ENCODE measurements at places on chromosomes 5 and 9.

DNA sequence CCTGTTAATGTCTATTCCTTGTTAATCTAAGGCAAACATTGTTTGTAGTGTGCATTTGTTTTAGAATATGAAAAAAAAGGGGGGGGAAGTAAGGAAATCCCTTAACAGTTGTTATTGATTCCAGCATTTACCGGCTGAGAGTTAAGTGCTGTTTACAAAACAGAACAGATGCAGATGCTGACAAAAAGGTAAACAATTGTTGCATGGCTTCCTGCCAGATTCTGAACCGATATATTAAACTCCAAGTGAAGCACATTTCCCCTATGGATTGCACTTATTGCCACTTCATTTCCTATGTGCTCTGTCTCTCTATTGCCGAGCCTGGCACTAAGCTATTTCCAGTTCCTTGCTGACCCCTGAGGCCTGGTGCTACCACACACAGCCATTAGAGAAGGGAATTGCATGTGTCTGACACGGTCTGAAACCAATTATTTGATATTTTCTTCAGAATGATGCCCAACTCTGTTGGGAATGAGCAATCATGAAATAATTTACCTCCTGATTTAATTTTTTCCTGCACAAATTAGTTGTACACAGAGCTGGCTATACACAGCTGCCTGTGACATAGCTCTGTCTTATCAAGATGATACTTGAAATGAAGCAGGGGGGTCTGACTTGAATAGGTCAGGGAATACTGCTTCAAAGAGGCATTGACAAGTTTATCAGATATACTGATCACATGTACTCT, 109.8 kb downstream of the KIAA0825 start:
- no peak for DNase-seq

GRCh38 chr5:20949636-20950035, 961.6 kb upstream of the CDH18 start:
- DNase-seq, result no peak

- no peak for DNase-seq
These were observed 12.1 kb downstream of the TTLL11 start for GRCh38 chr9:122080986-122081385.

DNA sequence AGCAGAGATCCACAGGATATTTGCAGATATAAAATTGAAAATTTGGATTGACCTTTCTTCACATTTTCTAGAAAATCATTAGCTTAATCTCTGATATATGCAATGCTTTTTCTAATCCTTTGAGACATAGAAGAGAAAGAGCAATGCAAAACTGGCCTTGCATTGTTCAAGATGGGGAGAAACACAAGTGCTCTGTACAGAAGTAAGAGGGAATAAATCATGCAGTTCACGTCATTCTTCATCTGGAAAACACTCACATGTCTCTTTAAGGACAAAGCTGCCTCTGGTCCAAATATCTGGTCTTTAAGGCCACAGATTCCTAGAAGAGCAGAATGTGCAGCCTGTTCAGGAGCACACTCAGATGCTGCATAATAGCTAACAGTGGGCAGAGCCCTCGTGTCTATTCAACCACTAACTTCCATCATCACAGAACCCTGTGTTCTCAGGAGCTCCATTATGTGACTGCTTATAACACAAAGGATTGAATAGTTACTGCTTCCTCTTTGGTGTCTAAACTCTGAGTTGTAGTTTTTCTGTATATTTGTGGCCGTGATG, 277.5 kb downstream of the PLK2 start:
- DNase-seq, result peak; percentile 18

DNA sequence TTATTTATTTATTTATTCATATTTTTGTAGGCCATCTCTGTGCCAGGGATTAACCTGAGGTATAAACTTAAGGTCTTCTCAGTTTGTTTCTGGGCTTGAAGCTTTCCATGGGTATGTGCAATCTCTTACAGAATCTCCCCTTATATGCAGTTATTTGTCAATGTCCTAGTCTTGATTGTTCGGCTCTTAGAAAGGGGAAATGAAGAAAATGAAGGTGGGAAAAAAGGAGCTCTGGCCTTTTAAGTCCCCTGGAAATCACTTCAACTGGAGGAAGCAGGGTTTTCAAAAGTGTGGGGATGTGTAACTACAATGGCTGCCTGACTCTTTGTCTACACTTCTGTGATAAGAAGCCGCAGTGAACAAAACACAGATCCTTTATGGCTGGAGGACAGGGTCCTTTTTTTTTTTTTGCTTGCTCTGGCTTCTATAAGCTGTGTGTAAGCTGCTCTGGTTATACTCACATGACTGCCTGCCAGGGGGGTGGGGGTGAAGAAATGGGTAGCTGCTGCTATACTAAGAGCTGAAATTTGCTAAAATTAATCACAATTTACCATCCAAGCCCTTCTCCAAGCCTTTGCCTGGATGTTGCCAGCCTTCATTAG, 33.7 kb downstream of the CENPP start:
- peak; percentile 63 for DNase-seq

DNA sequence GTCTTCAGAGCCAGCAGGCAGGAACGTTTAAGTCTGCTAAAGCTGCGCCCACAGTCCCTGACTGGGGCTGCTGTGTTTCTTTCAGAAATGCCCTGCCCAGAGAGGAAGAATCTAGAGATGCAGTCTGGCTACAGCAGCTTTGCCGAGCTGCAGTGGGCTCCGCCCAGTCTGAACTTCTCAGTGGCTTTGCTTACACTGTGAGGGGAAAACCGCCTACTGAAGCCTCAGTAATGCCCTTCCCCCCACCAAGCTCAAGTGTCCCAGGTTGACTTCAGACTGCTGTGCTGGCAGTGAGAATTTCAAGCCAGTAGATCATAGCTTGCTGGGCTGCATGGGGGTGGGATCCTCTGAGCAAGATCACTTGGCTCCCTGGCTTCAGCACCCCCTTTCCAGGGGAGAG, 78.4 kb downstream of the SREK1 start:
- DNase-seq, result no peak

GRCh38 chr9:87499424-87500017, 1.9 kb downstream of the DAPK1 start:
- no peak for DNase-seq

DNA sequence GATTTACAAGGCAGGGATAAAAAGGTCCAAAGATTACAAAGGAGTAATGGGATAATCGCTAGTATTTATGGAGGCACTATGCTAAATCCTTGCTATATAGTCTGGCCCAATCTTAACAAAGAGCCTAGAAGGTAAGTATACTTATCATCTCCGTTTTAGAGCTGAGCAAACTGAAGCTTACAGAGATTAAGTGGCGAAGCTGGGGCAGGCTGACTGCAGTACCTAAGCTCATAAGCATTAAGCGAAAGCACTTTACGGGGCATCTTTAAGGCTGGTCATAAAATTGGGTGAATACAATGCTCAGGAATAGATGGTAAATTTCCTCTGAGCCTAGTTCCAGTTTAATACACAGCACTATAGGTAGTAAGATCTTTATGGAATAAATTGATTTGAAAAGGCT, 30.0 kb upstream of the ZNF366 start:
- DNase-seq, result no peak

- no peak for DNase-seq
These were observed 2016.3 kb upstream of the CDH9 start for GRCh38 chr5:29054694-29055093.

DNA sequence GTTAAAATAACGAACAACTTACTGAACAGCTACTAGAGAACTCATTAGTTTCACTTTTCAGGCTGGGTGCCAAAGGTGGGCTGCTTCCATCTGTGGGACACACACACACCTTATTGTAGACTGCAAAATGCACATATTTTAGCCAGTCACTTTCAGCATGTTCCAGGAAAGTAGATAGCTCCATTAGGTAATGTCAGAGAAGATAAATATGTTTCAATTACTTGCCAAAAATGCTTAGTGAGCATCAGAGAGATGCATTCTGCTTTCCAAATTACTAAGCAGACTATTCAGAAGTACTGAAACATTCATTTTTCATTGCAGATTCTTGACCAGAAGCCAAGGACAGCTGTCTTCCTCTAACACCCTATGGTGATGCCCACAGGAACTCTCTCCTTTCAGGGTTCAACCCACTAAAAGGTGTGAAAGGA, 56.2 kb upstream of the APC start:
- peak; percentile 71 for DNase-seq

- no peak for DNase-seq
These were observed 42.6 kb upstream of the TNFAIP8 start for GRCh38 chr5:119313197-119313596.

DNA sequence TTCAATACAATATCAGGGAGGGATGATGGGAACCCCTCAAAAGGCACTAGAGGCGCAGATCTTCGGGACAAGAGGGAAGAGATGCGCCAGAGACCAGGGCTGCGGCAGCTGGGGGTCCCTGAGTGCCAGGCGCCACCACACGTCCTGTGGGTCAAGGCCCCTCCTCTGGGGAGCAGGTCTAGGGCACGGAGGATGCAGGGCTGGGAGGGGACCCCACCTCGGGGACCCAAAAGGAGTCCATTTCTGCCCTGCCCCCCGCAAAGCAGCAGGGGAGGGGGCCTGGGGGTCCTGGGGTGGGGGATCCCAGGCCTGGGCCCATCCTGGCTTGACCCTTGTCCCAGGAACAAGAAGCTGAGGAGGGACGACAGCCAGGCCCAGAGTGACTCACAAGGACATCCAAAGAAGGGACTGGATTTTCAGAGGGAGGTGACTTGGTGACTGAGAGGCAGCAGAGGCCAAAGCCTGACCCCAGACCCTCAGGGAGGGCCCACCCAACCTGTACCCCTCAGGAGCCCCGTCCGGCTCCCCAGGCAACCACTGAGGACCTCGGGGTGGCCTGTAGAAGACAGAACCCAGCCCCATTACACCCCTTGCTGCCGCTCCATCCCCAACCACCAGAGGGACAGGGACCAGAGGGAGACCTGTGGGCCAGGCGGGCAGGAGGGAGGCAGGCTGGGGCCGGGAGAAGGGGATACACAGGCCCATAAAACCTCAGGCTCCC, 54.2 kb downstream of the LRSAM1 start:
- DNase-seq, result no peak

GRCh38 chr5:72438141-72438540, 69.1 kb downstream of the ZNF366 start:
- DNase-seq, result no peak

DNA sequence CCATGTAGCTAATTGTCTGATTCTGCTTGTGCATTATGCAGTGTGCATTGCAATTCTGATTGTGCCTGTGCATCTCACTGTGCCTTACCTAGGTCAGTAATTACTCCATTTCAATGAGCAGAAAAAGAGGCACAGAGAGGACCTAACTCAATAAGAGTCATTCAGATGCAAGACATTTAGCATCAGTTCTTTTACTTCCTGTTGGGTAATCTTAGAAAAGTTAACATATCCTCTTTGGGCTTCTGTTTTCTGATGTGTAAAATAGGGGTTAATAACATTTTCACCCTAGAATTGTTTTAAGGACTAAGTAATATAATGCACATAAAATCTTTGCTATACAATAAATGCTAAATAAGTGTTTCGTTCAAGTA, 7.0 kb upstream of the DCTN4 start:
- DNase-seq, result no peak

GRCh38 chr9:130042885-130043653, at the start of gene FNBP1:
Gene FNBP1, minus strand, starts transcription at chr9:130043189. Its CDS starts 214 bp downstream, at chr9:130042975.
- DNase-seq, result peak; percentile 65

DNA sequence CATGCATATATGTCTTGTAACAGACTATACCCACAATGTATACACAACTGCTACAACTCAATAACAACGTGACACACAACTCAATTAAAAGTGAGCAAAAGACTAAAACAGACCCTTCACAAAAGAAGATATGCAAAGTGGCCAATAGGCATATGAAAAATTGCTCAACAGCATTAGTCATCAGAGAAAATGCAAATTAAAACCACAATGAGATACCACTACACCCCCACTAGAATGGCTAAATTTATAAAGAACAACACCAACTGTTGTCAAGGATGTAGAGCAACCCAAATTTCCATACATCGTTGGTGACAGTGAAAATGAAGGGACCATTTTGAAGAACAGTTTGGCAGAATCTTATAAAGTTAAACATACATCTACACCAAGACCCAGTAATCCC, 38.9 kb downstream of the GABRB2 start:
- DNase-seq, result no peak

GRCh38 chr5:26326153-26326759, 712.1 kb downstream of the CDH9 start:
- DNase-seq, result no peak

DNA sequence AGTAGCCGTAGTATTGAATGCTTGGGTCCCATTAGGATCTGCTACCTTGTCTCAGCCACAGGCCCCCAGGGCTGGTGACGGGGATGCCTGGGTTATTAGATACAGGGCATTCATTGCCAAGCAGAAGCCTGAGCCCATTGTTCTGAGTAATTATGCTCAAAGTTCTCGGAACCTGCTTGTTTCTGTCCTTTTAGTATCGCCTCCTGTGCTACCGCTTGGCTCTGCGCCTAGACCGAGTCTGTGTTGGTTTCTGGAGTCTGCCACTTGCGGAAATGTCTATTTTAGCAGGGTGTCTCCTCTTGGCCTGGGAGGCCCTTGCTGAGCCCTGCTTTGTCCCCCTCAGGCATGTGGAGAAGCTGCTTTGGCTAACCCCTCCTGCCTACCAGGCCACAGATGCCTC, 506.1 kb downstream of the BNC2 start:
- DNase-seq, result no peak

GRCh38 chr5:153748823-153749222, 258.4 kb downstream of the GRIA1 start:
- DNase-seq, result no peak

DNA sequence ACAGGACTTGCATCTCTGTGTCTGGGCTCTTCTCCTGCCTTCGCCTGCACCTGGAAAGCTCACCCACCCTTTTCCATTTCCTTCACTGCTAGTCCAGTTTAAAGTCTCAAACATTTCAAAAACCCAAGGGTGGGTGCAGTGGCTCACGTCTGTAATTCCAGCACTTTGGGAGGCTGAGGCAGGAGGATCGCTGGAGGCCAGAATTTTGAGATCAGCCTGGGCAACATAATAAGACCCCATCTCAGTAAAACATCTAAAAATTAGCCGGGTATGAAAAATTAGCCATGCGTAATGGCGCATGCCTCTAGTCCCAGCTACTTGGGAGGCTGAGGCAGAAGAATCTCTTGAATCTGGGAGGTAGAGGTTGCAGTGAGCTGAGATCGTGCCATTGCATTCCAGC, 139.9 kb upstream of the RETREG1 start:
- no peak for DNase-seq

- no peak for DNase-seq
These were observed 1.7 kb downstream of the FKBP15 start for GRCh38 chr9:113219186-113219936.

GRCh38 chr5:170885809-170886208, 24.0 kb downstream of the RANBP17 start:
- peak; percentile 15 for DNase-seq

- DNase-seq, result no peak
These were observed 195.9 kb downstream of the ARHGAP26 start for GRCh38 chr5:142966121-142966420.

- DNase-seq, result no peak
These were observed 156.5 kb downstream of the ERCC6L2 start for GRCh38 chr9:96031916-96032534.

DNA sequence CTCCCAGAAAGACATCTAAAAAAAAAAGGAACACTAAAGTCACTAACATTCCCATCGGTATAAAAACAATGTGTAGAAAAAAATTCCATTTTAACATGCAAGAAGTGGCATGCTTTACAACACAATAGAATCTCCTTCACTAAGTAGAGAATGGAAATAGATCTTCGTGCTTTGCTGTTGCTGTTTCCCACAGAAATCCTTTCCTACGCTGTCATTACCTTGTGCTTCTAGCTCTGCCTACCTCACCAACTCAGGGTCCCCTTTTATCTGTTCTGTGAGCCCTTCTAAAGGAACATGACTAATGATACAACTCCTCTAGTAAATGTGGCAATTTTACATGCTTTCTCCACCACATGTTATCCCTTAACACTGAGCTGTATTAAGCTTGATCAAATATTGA, 202.9 kb downstream of the MCTP1 start:
- DNase-seq, result peak; percentile 68

GRCh38 chr9:128155736-128156500, 4.1 kb upstream of the BBLN start:
- DNase-seq, result no peak
